ENCODE measurements at places on chromosomes 5 and 9.
A peak's percentile ranks its signal among the peaks of the same experiment; 100 is the strongest.

DNA sequence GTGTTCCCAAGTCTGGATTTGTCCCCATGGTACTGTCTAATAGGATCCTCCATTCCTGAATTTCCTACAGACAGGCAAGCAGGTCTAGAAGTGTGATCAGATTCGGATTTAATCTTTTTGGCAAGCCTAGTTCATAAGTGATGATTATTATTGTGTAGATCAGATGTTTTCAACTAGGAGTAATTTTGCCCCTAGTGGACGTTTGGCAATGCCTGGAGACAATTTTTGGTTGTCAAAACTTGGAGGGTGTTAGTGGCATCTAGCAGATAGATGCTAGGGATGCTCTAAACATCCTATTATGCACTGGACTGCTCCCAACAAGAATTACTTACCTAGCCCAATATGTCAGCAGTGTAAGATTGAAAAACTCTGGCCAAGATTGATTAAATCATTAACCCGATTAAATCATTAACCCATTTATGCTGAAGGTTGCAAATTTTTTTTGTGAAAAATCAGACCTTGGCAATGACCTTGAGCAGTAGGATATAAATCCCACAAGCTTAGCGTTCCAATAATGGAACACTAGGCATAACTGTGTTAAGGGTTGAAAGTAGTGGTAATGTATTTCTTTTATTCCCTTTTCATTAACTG lies 28.2 kb downstream of the TCERG1 start:
- peak; percentile 11 for DNase-seq

DNA sequence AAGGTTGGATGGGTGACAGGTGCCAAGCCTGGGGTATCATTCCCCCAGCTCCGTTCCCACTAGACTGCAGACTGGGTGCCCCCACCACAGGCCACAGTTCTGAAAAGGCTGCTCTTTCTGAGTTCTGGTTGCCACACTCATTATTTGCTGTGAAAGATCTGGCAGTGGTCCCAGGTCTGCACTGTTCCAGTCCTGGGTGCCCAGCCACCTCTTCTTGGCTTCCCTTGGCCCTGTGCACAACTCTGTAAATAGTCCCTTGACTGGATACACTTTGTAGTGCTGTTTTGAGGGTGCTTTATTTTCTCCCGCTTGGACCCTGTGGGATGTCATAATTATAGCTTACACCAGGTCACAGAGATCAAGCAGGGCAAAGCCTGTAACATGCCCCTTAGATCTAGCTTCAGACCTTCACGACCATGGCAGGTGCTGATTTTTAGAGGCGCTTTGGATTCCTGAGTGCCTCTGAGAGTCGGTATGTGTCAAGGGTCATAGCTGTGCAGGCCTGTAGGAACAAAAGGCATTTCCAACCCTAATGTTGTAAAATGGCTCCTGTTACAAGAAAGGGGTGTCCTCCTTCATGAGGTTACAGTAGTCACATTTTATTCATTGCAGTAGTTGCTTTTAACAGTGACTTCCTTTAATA lies 344.9 kb downstream of the ICE1 start:
- no peak for DNase-seq

- peak; percentile 87 for DNase-seq
These were observed 6.3 kb upstream of the MXD3 start for GRCh38 chr5:177317959-177318377.

DNA sequence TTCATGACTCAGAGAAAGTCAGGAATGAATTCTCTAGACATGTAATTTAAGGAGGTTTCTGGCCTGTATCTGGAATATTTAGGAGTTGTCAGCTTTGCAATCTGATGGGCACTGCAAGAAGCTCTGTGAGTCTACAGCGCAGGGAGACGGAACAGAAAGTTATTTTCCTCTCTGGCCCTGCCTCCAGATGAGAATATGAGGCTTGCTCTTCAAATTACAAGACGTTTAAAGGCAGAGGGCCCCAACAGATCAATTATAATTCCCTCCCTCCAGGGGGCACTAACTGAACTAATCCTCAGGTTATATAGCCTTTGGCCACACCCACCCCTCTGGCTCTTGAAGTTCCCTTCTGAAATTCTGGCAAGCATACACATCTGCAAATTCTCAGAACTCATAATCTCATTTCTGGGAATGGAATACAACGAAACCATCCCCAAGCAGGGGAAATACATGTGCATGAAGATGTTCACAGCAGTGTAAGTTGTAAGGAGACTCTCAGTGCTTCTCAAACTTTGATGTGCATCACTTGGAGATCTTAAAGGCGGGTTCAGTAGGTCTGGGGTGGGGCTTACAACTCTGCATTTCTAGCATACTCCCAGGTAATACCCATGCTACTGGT lies 307.6 kb downstream of the CWC27 start:
- DNase-seq, result peak; percentile 90

- DNase-seq, result peak; percentile 77
These were observed 280.4 kb downstream of the MEF2C start for GRCh38 chr5:88602584-88602983.

DNA sequence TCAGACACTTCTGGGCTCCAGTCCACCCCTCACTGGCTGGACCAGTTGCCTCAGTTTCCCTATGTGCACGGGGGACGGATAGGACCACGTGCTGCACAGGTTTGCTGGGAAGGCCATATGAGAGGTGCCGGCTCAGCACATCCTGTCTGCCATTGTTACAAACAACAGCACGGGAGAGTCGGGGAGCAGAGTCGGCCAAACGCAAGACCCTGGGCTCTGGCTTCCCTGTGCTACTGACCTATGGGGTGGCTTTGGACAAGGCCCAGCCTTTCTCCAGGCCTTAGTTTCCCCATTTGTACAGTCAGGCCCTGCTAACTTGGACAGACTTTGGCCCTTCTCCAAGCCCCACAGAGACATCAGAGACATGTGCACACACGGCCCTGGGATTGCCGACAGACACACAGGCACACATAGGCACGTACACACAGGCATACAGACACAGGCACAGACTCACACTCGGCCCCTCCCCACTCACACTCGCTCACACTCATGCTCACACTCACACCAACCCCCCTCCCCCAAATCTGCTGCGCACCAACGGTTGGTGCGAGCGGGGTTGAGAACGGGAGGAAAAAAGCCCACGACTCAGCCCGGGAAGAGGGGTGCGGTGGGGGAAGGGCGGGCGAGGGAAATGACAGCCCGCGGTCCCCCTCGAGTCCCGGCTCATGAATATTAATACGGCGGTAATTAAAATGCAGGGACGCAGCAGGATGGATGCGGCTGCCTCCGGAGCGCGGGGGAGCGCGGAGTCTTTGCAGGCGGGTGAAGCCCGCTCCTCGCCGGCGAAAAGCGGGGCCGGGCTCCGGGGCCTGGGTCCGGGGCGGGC lies 133.0 kb downstream of the C9orf50 start:
- DNase-seq, result peak; percentile 57

- no peak for DNase-seq
These were observed 1086.5 kb downstream of the NR2F1-AS1 start for GRCh38 chr5:92494508-92494907.

- no peak for DNase-seq
These were observed 1.7 kb downstream of the MSX2 start for GRCh38 chr5:174725991-174726601.

- no peak for DNase-seq
These were observed 4.2 kb upstream of the HAVCR2 start for GRCh38 chr5:157113002-157113401.

- peak; percentile 77 for DNase-seq
These were observed 159.6 kb downstream of the NR2F1-AS1 start for GRCh38 chr5:93421468-93421867.

DNA sequence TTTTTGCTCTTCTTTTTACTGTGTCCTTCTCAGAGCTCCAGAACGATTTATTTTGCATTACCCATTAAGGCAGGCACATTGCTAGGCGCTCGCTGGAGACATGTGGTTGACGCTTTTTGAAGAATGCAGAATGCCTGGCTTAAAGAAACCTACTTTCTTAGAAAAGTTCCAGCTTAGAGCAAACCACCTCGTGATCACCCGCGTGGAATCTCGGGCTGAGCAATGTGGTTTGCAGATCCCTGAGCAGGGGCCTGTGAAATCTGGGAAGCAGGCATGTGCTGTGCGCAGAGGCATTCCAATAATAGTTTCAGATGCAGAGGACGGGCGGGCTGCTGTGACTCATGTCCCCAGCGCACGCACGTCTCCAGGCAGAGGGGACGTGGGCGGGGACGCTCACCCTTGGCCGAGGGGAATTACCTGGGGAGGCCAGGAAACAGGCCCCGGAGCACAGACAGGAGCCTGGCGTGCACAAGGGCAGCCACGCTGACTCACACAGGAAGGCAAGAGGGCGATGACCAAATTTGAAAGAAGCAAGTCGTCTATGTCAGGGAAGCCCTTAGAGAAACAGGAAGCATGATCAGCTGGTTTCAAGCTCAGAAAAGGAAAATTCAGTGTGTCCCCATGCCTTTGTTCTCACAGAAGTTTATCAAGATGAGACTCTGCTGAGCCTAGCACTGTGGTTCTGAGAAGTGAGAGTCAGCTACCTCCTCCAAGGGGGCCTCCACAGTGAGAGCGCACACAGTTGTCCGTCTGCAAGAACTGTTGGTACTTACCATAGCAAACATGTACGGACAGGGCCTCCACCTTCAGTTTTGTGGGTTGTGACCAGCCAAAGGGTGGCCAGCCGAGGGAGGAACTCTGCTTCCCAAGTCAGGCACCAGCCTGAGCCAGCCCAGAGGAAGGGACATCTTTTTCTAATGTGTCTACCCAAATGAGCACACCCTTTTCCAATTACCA lies 218.6 kb downstream of the PIK3R1 start:
- DNase-seq, result no peak

- no peak for DNase-seq
These were observed 100.7 kb upstream of the TRPC7 start for GRCh38 chr5:136466041-136466415.

DNA sequence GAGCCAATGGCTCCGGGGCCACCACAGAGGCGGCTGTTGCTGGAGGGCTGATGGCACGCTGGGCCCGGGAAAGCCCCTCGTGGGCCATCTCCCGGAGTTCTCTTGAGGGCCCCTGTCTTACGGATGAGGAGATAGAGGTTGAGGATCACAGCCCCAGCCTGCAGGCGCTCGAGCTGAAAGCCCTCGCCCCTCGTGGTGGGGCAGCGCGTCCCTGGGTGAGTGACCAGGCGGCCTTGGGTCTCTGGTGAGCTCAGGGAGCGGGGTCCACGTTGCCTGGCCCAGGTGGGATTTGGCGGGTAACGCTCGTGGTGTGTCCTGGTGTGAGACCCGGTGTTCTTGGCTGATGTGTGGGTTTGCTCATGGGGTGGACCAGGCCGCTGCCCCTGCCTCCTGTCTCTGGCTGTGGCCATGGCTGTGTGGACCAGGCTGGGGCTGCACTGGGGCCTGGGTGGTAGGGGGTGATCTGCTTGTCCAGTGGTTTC lies 38.9 kb downstream of the RXRA start:
- DNase-seq, result no peak

GRCh38 chr9:86637515-86637914 lies 283.3 kb upstream of the TUT7 start:
- peak; percentile 88 for DNase-seq

- DNase-seq, result peak; percentile 14
These were observed 527.2 kb downstream of the KCTD16 start for GRCh38 chr5:144697847-144698262.

DNA sequence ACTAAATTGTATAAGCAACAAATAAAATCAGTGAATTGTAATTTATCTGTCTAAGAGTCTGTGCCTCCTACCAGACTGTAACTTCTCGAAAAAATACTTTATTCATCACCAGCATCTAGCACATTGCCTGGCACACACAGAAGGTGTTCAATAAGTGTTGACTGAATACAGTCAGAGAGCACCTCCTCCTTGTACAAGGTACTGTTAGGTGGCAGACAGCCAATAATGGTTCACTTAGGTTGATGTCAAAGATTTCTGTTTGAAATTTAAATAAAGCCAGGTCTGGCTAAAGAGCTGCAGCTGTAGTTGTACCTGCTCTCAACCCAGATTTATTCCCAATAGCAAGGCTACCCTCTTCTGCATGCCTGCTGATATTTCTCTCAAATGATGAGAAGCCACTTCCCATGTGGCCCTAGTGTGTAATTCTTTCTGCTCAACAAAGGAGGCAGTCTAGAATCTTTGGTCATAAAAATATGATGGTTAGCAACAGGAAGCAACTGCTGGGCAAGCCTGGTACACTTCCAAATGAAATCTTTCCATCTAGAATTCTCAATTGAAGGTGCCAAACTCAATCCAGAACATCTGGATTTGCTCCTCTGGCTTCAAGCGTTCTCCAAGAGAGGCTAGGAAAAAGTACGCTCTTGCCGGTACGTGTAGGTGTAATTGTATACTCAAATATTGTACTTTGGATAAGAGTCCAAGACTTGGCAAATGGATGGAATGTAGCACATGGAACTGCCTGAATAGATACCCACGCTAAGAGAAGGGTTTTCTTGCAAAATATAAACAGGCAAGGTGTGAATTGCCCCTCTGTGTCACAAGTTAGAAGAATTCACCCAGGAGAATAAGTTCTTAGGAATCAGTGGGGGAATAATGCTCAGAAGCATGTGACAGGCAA lies 95.6 kb downstream of the NR6A1 start:
- DNase-seq, result no peak

- no peak for DNase-seq
These were observed 12.6 kb downstream of the RCL1 start for GRCh38 chr9:4805191-4805918.

GRCh38 chr9:136373300-136374182 lies at the start of gene CARD9:
Gene CARD9 (minus strand): TSS chr9:136373669. CDS start chr9:136372078, 1,591 bp downstream.
- DNase-seq, result no peak

DNA sequence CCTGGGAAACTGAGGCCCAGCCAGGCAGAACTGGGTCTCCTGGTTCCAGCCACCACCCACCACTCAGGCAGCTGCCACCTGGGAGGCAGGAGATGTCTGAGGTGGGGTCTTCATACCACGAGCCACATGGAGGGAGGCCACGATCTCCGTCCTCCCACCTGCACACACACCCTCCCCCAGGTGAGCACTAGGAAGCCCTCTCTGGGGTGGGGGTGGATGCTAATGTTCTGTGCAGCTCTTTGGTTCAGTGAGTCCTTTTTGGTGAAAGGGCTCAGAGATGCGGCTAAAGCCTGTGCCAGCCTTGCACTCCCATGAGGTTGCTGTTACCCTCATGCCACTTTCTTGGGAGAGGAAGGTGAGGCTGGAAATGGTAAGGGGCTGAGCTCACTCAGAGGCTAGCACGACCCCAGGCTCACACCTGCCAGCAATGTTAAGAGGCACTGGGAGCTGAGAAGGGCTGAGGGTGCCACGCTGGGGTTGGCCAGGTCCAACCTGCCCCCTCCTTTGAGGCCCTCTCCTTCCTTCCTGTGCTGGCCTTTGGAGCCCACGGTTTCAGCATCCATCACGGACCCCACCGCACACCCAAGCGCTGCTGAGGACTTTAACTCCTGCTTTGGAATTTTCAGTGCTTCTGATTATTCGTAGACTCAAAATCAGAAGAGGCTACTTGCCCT lies 26.6 kb upstream of the OBP2B start:
- DNase-seq, result no peak

DNA sequence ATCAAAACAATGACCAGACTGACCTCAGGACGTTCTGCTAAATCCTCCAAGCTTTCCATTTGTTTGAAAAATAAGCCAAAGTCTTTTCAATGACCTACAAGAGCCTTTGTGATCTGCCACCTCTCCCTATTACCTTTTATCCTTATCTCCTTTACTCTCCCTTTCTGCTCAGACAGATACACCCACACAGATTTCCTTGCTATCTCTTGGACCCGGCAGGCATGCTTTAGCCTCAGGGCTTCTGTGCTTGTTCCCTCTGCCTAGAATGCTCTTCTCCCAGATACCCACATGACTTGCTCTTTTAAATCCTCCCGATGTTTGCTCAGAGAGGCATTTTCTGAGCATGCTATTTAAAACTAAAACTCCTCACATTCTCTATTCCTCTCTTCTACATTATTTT lies 8.9 kb upstream of the ELOVL7 start:
- DNase-seq, result no peak

GRCh38 chr5:137264041-137264440 lies 235.1 kb downstream of the SPOCK1 start:
- no peak for DNase-seq
